ENCODE measurements at places on chromosomes 12 and 14. TPM values are rescaled to one million over a fixed set of nuclear protein-coding genes. Genes with fewer than 3 reads are reported as not detected.

- DNase-seq, result no peak
Observed at GRCh38 chr14:59245809-59246295, 57.4 kb downstream of the DAAM1 start.

DNA sequence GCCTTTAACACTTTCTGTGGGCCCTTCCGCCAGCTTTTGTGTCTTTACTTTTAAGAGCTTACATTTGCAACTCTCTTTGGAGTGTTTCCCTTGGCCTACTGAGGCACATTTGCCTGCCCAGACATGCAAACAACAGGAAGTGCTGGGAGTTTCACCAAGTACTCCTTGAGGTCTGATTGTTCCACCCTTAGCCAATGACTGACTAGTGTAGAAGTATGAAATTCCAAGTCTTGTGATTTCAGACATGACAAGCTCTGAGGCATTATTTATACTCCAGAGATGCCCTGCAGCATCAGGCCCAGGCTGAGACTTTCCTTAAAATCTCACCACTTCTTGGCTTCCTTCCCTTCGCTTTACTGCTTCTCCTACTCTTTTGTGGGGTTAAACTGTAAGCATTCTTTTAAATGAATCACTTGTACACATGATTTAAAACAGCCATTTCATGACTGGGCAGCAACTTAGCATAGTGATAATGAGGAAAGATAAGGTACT lies 174.1 kb downstream of the SLC6A15 start:
- DNase-seq, result no peak

DNA sequence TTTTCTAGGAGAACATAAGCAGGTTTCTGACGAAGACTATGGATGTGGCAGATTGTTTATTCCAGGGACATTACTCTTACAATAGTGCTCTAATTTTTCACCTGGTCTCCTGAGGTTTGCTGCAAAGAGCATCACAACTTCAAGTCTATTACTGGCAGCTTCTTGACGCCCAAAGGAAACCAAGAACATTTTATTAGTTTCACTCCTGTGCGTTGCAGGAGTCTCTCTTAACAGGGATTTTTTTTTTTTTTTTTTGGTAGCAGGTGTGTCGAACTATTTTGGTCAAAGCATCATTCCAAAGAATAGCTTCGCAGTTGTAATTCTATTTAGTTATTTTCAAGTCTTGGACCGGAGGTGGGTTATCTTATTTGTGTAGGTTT lies 1.2 kb downstream of the ANO4 start:
- DNase-seq, result no peak

- DNase-seq, result no peak
Observed at GRCh38 chr14:99742074-99742473, 51.1 kb upstream of the EML1 start.

- DNase-seq, result no peak
Observed at GRCh38 chr14:23425169-23425568, 10.3 kb downstream of the MYH7 start.

GRCh38 chr14:61338457-61338856 lies 17.1 kb downstream of the PRKCH start:
- no peak for DNase-seq

DNA sequence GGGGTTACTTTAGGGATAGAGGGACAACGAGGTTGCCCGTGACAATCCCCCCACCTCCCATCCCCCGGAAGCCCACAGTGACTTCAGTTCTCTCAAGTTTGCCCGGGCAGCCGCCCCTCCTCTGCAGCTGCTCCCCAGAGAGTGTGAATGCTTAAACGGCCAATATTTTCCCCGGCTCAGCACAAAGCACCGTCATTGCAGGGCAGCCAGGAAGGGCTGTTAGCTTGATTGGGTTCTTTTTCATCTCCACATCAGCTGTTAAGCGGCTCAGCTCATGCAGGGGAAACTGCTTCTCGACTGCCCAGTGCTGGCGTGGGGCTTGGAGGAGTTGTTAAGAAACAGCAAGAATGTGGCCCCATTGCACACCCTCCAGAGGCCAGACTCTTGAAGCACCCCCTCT lies 120.5 kb upstream of the NCOR2 start:
- no peak for DNase-seq

DNA sequence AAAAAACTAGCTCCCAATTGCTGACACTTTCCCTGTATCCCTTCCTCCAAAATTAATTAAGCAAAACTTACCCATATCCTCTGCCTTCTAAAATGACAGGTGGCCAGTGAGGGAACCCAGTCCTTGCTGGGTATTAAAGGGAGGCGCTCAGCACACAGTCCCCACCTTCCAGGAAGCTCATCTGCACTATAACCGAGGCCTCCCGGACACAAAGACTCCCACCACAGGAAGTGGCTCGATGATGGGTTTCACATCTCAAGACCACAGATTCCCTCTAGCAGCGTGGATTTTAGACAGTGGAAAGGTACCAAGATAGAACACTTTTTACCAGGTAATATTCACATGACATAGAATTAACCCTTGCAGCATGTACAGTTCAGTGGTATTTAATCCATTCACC lies 126.8 kb upstream of the NCOR2 start:
- no peak for DNase-seq

DNA sequence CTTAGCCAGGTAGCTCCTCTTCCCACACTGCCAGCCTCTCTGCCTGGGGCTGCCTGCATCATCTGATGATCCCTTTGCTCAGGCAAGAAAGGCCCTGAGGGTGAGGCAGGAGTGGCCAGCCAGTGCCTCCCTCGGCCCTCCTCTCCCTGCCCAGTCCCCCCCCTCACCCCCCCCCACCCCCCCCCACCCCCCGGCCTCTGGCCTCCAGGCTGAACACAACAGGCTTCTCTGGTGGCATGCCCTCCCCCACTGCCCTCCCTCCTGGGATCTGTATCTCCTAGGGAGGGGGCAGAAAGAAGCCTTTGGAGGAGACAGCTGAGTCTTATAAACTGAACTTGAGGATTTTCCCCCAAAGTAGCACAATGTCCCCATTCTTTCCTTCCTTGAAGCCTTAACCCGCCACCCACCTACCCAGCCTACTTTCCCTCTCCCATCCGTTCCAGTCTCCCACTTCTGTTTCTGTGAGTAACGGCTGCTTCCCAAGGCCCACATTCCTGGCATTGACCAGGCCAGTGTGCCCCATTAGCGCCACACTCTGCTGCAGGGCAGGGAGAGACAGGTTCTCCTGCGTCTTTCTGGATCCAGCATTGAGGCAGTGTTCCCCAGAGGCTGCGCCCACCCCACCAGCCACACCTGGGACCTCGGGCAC lies 82.1 kb downstream of the B4GALNT3 start:
- DNase-seq, result no peak

DNA sequence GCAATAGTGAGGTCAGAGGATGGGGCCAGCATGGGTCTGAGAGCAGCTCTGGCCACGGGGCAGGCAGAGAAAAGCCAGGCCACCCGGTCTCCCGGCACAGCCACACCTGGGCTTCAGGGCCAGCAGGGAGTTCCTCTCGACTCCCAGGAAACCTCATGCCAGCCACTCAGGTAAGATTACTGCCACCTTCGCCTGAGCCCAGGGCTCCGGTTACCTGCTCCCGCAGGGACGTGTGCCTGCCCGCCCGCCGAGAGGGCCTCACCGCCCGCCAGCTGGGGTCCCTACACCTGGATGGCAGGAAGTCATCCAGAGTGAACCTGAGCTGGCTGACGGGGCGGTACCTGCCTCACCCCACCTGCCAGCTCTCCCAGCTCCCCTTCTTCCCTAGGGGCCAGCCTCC lies 7.3 kb downstream of the JAG2 start:
- DNase-seq, result no peak

GRCh38 chr12:133010657-133011297 lies 24.6 kb downstream of the ZNF26 start:
- no peak for DNase-seq

GRCh38 chr12:47032644-47033043 lies 46.8 kb upstream of the PCED1B start:
- DNase-seq, result peak; percentile 39

DNA sequence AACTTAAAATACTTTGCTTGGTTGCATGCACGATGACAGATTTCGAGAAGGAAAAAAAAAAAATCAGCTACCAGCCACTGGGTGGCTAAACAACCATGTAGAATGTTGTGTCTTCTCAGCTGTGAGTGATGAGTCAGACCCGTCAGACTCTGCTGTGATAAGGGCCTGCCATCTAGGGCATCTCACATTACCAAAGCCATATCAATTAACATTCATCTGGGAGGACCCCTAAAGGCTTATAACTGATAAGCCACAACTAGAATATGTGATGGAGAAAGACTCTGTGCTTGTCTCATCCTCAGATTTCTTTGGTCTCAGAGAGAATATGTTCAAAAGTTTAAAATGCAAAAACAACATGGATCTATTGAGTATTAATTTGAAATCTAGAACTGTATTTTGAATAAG lies 111.5 kb downstream of the PAX9 start:
- DNase-seq, result no peak

GRCh38 chr14:87995500-87996290 lies 2.7 kb upstream of the GALC start:
- DNase-seq, result no peak

- DNase-seq, result no peak
Observed at GRCh38 chr12:117522559-117522958, 161.1 kb upstream of the NOS1 start.

GRCh38 chr14:68239988-68240771 lies 420.6 kb downstream of the RAD51B start:
- no peak for DNase-seq

MUCL1 gene
- polyA plus RNA-seq, result not detected

PAPLN gene
- 25.6 TPM for polyA plus RNA-seq

LMNTD1 gene
- 0.12 TPM for polyA plus RNA-seq

DNAH10 gene
- 5.5 TPM for polyA plus RNA-seq

SLC25A21 gene
- 3.2 TPM for polyA plus RNA-seq

GPR84 gene
- polyA plus RNA-seq, result 0.10 TPM

CDH24 gene
- 24.9 TPM for polyA plus RNA-seq

ADAM20 gene
- not detected for polyA plus RNA-seq

MYO1H gene
- polyA plus RNA-seq, result 1.0 TPM

Data from right renal pelvis (tissue), 4 donors.